ENCODE measurements at places on chromosomes 2 and 18.

DNA sequence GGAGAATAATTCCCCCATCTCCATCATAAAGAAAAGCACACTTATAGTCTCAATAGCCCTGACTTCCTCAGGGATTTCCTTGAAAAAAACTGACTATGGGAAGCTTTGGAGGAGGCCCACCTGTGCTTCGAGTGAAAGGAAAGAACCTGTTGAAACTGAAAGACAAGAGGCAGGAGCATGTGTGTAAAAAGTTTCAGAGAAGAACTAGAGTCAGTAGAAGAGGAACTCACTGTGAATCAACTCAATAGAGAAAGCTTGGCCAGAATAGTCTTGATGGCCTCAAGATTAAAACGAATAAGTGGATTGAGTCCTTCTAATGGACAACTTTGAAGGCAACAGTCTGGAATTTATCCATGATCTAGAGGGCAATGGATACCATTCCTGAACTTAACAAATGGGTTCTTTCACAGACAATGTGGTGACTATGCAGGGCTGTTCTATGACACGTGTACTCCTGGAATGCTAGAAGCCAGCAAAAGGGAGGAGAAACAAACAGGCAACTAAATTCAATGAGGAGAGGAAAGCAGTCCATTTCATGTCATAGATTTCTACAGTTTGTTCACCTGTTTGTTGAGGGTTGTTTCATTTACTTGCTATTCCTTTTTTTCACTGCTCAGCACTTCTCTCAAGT is 442.3 kb downstream of the GRB14 start:
- DNase-seq, result no peak

GRCh38 chr2:222130855-222131254 is 167.9 kb downstream of the PAX3 start:
- DNase-seq, result no peak

DNA sequence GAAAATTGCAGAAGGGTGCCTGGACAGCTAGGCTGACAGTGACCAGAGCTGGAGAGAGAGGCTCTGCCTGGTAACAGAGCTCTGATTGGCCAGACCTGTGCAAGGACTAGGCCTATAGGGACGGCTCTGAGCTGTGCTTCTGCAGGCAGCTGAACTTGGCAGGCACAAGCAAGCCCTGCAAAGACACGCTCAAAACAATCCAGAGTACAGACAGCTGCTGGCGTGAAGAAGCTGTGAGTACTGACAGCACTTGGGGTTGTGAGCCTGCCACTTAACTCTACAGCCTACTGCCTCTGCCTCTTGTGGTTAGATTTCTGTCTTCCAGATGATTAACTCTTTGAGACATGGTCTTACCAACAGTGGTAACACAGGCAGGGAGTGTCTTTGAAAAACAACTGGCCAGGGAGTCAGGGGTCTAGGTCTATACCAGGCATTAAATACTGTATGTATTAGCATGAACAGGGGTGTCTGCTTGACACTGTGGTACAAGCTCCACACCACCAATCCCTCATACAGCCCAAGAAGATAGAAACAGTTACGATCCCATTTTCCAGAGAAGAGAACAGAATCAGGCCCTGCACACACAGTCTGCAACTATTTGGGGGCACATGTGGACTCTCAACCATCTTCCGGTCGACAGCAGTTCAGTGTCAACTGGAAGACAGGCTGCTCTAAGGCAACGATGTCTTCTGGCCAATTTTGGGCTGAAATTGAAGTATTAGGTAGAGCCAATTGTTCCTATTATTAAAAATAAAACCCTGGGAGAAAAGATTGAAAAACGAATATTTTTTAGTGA is 568.4 kb downstream of the TNS1 start:
- no peak for DNase-seq

GRCh38 chr2:16861530-16861929 is 195.9 kb upstream of the CYRIA start:
- DNase-seq, result no peak

DNA sequence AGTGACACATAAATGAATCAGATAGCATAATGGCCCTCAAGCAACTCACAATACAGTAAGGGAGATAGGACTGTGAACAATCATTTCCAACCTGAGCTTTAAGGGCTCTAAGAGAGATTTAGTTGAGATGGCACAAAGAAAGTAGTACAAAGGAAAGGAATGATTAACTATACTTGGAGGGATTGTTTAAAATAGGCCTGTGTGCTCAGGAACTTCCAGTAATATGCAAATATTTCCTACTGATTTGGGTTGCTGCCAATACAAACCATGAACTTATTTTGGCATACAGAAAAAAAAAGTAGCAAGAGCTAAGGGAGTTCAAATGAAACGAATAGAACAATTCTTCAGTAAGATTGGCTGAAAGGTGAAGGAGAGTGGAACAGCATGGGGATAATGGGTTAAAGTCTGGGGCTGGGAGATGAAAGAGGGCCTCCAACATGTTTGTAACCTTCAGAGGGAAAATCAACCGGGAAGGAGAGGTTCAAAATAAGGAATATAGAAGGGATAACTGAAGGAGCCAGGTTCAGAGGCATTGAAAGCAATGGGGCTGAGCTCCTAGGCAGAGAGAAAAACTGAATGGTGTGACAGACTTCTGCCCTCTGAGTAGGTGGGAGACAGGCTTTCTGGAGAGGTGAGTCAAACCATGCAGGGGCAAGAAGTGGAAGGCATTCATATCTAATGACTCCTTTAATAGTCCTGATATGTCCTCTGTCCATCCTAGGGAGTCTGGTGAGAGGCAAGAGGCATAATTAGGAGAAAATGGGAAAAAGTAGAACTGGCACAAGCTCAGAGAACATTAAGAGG is 83.5 kb downstream of the DNAH7 start:
- DNase-seq, result no peak

GRCh38 chr2:120936476-120937334 is 201.0 kb downstream of the GLI2 start:
- no peak for DNase-seq

- no peak for DNase-seq
These were observed 121.9 kb downstream of the CABLES1 start for GRCh38 chr18:23257137-23257536.

GRCh38 chr2:55093381-55093780 is 43.1 kb upstream of the RTN4 start:
- DNase-seq, result no peak

DNA sequence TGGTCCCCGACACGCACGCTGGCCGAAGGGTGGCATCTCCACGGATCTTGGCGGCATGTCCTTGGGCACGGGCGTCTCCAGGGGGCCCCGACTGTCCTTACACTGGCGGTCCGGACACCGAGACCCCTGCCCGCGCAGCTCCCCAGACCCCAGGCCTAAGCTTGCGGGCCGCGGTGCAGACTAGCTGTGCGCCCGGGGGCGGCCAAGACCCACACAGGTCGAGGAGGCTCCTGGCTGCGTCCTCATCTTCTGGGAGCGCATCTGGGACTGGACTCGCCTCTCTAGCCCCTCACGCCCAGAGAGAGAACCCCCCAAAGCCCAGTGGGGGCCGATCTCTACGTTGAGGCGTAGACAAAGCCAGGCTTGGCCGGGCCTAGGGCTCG is 475 bp upstream of the TWIST2 start:
- no peak for DNase-seq

GRCh38 chr2:101770726-101771125 is 73.2 kb downstream of the MAP4K4 start:
- no peak for DNase-seq

DNA sequence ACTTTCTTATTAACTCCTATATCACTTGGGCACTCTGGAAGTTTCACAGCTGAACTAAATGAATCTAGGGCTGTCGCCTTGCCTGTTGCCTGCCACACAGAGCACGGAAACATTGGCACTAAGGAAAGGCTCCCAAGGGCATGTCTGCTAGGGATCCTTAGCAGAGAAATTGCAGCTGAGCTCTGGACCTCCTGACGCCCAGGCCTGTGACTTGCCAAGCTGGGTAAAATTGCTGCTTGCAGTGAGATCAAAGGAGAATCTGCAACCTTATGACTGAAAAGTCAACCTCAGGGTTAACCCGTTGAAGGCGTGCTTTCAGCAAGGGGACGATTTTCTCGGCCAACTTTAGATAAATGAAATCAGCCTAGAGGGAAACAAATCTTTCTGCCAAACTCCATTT is 189.8 kb downstream of the NCK2 start:
- peak; percentile 60 for DNase-seq

- DNase-seq, result no peak
These were observed 295.8 kb upstream of the PARD3B start for GRCh38 chr2:204249437-204249836.

DNA sequence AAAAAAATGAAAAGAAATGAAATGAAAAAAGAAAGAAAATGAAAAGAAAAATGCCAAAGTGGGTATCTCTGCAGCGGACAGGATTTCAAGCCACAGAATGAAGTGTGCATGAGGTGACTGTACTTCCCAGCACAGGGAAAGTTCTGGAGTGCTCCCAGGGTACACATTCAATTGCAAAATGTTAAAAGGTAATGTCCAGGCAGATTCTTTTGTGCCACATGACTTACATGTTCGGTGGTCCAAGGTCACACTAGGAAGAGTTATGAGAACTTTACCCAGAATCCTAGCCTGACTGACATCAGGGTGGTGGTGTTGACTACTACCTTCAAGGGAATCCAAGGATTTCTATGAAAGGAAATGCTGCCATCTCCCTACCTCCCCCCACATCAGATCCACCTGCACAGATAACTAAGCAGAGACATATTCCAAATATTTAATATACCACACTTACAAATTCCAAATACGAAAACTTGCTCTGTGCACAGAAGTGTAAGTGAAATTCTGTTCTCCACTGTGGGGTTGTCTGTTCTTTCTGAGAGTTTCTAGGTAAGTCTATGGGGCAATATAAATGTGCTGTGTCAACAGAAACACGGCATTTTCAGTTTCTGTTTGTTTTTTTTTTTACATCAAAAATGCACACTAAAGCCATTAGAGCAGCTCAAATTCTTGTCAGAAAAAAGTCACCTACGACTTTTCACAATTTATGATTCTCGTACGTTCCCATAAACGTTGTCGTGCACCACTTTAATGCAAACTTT is 56.6 kb downstream of the CABYR start:
- no peak for DNase-seq

DNA sequence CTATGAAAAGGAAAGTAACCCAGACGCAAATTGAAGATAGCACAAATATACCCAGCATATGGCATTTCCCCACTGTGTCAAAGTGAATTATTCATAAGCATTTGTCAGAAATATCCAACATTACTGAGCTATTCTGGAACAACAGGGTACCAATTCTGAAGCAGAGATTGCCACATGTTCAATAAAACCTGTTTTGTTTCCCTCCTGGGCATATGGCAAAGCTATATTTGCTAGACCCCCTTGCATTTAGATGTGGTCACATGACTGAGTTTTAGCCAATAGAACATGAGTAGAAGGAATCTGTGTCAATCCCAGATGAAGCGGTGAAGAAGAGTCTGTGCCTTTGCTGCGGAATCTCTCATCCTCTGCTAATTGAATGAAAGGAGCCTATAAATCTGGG is 296.4 kb upstream of the DLGAP1 start:
- no peak for DNase-seq

- DNase-seq, result no peak
These were observed 66.7 kb upstream of the RMDN2 start for GRCh38 chr2:37858400-37858711.

GRCh38 chr2:198309673-198310280 is 505.4 kb downstream of the PLCL1 start:
- DNase-seq, result peak; percentile 58

DNA sequence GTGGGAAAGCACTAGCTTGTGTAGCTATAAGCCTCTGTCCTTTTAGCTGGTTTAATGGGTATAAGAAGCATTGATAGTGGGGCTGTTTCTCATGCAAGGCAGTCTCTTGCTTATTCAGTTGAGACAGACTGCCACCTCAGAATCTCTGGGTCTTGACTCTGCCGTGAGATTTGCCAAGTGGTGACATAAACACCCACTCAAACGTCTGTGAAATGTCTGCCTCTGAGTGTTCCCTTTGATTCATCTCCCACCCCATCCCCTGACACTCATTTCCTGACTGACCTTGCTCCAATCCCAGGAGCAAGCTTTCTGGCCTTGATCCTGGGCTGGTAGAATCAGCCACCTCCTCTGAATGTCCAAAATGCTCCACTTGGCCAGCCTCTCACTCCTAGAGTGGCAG is 141.9 kb upstream of the RBMS1 start:
- no peak for DNase-seq

- no peak for DNase-seq
These were observed 17.7 kb downstream of the SPIRE1 start for GRCh38 chr18:12639990-12640880.

GRCh38 chr2:134207589-134208209 is 46.2 kb upstream of the MGAT5 start:
- peak; percentile 66 for DNase-seq

- no peak for DNase-seq
These were observed 1049.0 kb downstream of the TSN start for GRCh38 chr2:122804494-122804893.

DNA sequence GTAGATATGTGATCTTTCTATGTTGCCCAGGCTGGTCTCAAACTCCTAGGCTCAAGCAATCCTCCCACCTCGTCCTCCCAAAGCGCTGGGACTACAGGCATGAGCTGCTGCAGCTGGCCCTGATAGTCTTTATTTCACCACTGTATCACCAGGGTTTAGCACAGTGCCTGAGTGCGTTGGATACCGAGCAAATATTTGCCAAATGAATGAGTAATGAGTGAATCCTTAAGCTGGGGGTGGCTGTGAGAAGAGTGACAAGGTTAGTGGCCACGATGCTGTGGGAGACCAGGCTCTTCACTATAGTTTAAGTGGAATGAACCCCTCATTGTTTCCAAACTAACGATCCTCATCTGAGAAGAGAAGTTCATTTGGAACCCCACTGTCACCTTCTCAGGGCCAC is 60.8 kb upstream of the FAM136A start:
- no peak for DNase-seq

GRCh38 chr18:9756933-9757470 is 48.9 kb downstream of the RAB31 start:
- DNase-seq, result no peak

- DNase-seq, result no peak
These were observed 120.9 kb downstream of the ANTXR1 start for GRCh38 chr2:69133898-69134297.

- peak; percentile 75 for DNase-seq
These were observed 172 bp downstream of the PRKD3 start for GRCh38 chr2:37324536-37324785.

DNA sequence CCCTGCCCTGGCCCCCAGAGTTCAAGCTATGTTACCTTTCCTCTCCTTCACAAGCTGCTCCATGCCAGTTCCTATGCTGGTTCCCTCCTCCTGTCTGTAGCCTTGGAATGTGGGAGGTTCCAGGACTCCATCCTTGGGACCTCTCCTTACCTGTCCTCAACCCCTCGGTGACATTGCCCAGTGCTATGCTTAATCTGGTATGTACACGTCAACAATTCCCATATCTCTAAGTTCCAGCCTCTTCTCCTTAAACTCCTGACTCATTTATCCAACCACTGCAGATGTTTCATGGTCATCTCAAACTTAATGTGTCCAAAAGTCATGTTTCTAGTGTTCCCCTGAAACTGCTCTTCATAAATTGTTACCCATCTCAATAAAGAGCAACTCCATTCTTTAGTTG is 160.8 kb downstream of the TNS1 start:
- DNase-seq, result no peak

Data from CD4-positive, alpha-beta memory T cell (primary cell).